Coronary artery (tissue), 2 donors: ENCODE measurements at places on chromosomes 1 and 21.

DNA sequence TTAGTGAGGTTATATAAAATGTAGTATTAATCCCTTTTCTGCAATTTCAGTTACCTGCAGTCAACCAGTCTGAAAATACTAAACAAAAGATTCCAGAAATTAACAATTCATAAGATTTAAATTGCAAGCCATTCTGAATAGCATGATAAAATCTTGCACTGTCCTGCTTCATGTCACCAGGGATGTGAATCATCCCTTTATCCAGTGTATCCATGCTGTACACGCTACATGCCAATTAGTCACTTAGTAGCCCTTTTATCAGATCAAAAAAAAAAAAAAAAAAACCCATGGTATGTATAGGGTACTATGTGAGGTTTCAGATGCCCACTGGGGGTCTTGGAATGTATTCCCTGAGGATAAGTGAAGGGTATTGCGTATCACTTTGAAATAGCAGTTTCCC lies 191.3 kb upstream of the HP1BP3 start:
- no peak for DNase-seq

DNA sequence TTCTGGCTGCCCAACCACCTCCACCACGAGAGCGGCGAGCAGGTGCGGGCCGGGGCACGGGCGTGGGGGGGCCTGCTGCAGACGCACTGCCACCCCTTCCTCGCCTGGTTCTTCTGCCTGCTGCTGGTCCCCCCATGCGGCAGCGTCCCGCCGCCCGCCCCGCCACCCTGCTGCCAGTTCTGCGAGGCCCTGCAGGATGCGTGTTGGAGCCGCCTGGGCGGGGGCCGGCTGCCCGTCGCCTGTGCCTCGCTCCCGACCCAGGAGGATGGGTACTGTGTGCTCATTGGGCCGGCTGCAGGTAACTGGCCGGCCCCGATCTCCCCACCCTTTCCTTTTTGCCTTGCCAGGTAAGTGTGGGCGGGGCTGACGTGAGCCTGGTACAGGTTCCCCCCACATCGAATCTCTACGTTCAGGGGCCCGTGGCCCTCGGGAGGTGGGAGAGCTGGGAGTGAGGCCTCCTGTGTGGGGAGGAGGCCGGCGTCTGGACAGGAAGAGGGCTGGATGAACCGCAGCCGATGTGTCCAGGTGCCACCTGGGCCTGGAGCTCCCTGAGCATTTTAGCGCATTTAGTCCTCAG lies 51.7 kb downstream of the COL18A1 start:
- DNase-seq = no peak

- DNase-seq = no peak
Measured at GRCh38 chr1:7727809-7728471, 43.2 kb upstream of the VAMP3 start.

DNA sequence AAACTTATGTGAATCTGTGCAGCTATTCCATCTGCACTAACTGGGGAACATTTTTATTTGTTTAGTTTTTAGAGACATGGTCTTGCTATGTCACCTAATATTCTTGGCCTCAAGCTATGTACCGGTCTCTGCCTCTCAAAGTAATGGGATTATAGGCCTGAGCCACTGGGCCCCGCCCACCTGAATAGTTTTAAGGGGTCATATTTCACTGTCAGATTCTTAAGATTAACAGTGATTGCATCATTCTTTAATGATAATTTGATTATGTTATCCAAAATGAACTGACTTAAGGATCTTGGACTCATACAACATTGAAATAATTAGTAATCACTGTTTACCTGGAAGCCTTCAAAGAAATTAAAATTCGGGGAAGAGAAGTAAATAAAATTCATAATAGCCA lies 12.6 kb upstream of the KLF18 start:
- DNase-seq = no peak

DNA sequence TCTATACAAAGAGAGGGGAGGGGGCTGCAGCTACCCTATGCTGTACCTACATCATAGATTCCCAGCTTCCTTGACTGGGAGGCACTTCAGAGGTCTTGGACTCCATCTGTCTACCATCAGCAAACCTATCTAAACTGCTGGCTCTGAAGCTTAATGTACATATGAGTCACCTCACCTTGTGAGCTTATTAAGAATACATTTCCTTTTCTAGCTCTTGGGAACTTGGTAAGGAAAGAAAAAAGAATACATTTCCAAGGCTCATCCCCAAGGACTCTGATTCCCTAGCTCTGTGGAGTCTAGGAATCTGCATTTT lies 50.0 kb upstream of the PRELP start:
- no peak for DNase-seq

- DNase-seq = no peak
Measured at GRCh38 chr21:45039317-45040156, 34.8 kb upstream of the ADARB1 start.

- no peak for DNase-seq
Measured at GRCh38 chr1:109477821-109478220, 5.9 kb upstream of the ATXN7L2 start.

GRCh38 chr1:33185541-33185940 lies 3.7 kb upstream of the TRIM62 start:
- DNase-seq = no peak

- DNase-seq = no peak
Measured at GRCh38 chr1:42860339-42861013, 14.1 kb downstream of the ZNF691 start.

- DNase-seq = no peak
Measured at GRCh38 chr1:92346866-92347640, 48.2 kb downstream of the RPAP2 start.

DNA sequence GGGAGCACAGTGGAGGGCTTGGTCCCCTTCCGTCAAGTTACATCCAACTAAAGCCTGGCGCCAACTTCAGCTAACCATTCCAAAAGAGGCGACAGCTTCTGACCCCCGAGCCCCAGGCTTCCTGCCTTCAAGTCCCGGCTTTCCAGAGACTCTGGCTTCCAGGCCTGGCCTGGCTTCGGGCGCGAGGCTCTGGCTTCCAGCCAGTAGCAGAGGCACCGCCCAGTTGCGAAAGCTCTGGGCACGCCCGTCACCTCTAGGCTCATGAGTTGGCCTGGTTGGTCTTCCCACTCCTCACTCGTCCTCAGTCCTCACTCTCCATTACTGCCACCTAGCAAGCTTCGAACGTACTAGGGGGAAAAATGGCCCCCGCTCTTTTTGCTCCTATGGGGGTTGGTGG lies 30.0 kb upstream of the C1orf185 start:
- no peak for DNase-seq

DNA sequence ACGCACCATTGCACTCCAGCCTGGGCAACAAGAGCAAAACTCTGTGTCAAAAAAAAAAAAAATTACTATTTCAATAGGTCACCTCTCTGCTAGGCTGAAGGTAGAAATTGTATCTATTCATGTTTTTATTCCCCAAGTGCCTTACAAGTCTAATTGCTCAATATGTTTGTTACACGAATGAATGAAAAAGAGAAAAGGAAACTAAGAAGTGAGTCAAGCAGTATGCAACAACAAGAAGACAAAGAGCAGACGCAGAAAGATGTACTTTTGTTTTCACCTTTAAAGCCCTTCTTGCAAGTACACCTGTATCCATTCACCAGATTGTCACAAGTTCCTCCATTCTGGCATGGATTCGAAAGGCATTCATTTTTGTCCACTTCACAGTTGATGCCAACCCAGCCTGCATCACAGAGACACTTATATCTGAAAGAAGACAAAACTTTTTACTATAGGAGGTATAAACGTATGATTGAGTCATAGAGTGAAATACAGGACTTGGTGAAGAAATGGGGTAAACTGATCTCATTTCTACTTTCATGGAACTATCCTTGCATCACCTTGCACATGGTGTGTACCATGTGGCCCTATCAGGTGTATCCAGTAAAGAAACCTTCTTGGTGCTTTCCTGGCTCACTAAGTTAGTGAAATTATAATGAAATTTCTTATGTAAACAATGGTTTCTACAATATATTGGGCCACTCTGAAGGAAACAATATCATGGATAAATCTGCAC lies 57.1 kb upstream of the ADAM30 start:
- DNase-seq = no peak

- no peak for DNase-seq
Measured at GRCh38 chr1:198201956-198202784, 45.4 kb downstream of the NEK7 start.

DNA sequence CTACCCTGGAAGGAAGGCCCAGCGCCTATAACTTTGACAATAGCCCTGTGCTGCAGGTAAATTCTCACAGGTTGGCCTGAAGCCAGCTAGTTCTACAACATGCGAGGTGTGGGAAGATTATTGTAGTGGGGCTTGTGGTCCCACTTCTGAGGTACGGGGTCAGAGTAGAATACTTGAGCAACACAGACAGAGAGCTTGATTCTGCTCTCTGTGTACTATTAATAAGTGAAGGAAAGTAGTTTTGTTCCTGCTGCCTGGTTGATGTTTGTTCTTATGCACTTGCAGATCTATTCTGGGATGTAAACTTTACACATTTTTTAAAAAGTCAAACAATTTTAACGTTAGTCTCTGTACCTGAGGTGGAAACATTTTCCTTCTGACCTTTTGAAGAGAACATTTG lies 80.4 kb downstream of the LAMC1 start:
- DNase-seq = no peak

GRCh38 chr1:119917304-119918055 lies 21.2 kb upstream of the ADAM30 start:
- no peak for DNase-seq

GRCh38 chr1:1092894-1093609 lies 18.9 kb upstream of the RNF223 start:
- DNase-seq = peak; percentile 17
